Hepatocyte (in vitro differentiated cells): ENCODE measurements at places on chromosomes 4 and X. TPM values are rescaled to one million over a fixed set of nuclear protein-coding genes. Genes with fewer than 3 reads are reported as not detected.

DNA sequence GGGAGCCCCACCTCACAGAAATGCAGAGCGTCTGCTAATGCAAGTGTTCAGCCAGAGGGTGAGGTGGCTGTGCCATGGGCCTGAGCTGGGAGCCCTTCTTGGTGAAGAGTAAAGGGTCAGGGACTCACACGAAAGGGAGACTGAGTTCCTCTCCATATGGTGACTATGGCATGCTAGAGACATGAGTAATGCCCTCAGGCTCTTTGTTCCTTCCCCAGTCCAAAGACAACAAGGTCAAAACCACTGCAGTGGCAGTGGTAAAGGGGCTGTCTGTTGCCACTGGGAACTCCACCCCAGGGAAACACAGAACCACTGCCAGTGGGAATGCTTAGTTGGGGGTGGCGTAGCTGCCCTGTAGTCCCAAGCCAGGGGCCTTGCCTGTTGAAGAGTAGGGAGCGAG, 22.4 kb downstream of the RAB40AL start:
- H3K27me3 ChIP-seq = no peaks in the 10 kb centered on the region
- no peak overlapping the region for H3K4me3 ChIP-seq
- H3K4me1 ChIP-seq = no peaks in the 10 kb centered on the region
- DNase-seq = no peak

DNA sequence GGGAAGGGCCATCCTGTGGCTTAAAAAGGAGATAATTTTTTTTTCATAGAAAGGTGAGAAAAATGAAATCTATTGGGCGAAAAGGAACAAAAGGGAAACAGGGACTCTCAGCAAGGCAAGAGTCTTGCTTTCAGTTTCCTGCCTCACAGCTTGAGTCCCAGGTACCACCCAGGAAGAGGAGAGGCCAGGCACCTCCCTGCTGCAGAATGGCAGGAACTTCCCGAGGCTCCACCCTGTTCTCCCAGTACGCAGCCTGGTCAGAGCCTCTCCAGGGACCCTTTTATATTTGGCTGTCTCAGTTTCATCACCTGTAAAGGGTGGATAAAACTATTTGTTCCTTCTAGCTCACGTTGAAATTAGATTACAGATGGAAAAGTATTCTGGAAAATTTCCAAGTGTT, 33.8 kb downstream of the UCHL1 start:
- H3K27me3 ChIP-seq = no peaks in the 10 kb centered on the region
- H3K36me3 ChIP-seq = no peaks in the 10 kb centered on the region
- H3K4me3 ChIP-seq = no peak overlapping the region
- H3K27ac ChIP-seq = no peak overlapping the region
- no peak for DNase-seq

- DNase-seq = peak; percentile 29
- no peaks in the 10 kb centered on the region for H3K4me1 ChIP-seq
- no peaks in the 10 kb centered on the region for H3K27me3 ChIP-seq
- H3K36me3 ChIP-seq = no peaks in the 10 kb centered on the region
- no peak overlapping the region for H3K4me3 ChIP-seq
Observed at GRCh38 chrX:1673337-1673736, 58.5 kb downstream of the ASMT start.

L1CAM gene
- polyA plus RNA-seq = 0.40 and 0.69 TPM in 2 replicates

CTPS2 gene
- 25.4 and 26.2 TPM in 2 replicates for polyA plus RNA-seq

GRCh38 chrX:35890699-35891098, 28.8 kb upstream of the CFAP47 start:
- H3K36me3 ChIP-seq = no peaks in the 10 kb centered on the region
- H3K4me1 ChIP-seq = no peaks in the 10 kb centered on the region
- H3K4me3 ChIP-seq = no peak overlapping the region
- H3K27ac ChIP-seq = no peak overlapping the region
- no peaks in the 10 kb centered on the region for H3K27me3 ChIP-seq
